ENCODE measurements at places on chromosomes 16 and 17.

- DNase-seq, result peak; percentile 10
Measured at GRCh38 chr17:58352596-58353388, 791 bp upstream of the SUPT4H1 start.

- no peak for DNase-seq
Measured at GRCh38 chr16:6891496-6891895, 441.1 kb upstream of the RBFOX1 start.

- no peak for DNase-seq
Measured at GRCh38 chr17:42212382-42212781, 18.1 kb upstream of the GHDC start.

GRCh38 chr17:18932360-18933055 lies 19.5 kb upstream of the SLC5A10 start:
- DNase-seq, result no peak

DNA sequence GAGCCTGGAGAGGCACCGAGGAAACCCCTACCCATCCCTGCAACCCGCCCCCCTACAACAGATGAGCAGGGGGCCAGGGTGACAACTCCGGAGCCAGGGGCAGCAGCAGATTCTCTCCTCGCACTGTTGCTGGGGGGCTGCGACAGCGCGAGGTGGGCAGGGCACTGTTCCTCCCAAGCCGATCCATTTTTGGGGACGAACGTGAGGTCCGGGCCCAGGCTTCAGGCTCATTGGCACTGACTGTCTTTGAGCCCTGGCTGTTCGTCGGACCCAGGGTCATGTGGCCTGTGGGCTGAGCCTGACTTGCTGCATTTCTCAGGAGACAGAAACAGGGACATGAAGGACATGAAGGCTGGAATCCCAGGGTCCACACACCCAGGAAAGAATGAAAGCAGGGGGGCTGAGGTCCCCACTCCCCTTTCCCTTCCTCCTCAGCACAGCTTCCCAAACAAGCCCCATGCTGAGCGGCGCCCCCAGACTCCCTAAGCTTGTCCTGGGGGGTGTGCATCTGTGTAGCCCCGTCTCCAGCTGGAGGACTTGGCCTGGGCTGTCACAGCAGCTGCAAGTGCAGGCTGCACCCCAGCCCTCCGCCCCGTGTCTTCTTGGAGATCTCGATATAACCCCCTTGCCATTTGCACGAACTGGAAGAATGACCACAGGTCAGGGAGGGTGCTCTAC lies 18.7 kb downstream of the CEP295NL start:
- DNase-seq, result no peak

- DNase-seq, result no peak
Measured at GRCh38 chr17:5110816-5111215, 862 bp downstream of the ZNF232 start.

- DNase-seq, result no peak
Measured at GRCh38 chr16:51638339-51639135, 487.5 kb upstream of the SALL1 start.

- DNase-seq, result no peak
Measured at GRCh38 chr17:19237389-19238166, 412 bp downstream of the EPN2 start.

DNA sequence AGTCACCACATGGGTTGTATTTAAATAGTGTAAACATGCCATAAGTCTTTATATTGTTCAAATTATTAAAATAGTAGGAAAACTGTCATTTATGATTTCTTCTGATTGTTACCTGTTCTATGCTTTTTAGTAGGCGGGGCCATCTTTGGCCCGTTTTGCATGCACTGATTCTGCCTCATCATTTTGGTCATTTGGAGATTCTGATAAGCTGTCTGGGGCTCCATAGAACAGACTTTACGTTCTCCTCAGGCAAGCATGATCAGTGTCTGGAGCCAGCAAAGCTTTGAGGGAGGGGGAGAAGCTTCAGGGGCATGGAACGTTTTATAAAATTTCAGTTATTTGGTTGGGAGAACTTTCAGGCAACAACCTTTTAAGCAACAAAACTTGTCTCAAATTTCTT lies 8.8 kb downstream of the NDEL1 start:
- no peak for DNase-seq

DNA sequence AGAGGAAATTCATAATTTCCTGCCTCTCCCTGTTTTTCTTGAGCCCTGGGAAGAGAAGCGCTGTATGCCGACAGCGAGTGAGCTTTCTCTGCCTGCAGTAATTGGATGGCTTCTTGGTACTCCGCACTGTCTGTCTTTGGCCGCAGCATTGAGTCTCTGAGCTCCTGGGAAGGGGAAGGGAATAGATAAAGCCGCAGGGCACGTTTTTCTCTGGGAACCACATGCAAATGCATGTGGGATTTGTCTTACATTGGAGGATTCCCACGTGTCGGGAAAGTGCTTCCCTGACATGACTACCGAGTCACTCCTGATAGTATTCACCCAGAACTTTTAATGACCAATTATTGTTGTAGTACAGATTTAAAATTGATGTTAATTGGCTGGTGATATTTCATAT lies 385.9 kb downstream of the CPPED1 start:
- DNase-seq, result no peak

GRCh38 chr17:48927978-48928745 lies 16.5 kb downstream of the SNF8 start:
- DNase-seq, result no peak

- DNase-seq, result no peak
Measured at GRCh38 chr16:27113341-27113841, 46.7 kb downstream of the C16orf82 start.

DNA sequence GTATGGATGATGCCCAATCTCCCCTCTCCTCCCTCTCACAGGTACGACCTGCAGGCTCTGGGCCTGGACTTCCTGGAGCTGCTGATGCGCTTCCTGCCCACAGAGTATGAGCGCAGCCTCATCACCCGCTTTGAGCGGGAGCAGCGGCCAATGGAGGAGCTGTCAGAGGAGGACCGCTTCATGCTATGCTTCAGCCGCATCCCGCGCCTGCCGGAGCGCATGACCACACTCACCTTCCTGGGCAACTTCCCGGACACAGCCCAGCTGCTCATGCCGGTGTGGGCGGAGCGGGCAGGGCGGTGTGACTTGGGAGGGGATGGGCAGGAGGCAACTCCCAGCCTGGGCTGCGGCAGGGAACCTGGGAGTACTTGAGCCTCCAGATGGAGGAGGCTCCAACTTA lies 18.1 kb downstream of the SPATA32 start:
- DNase-seq, result no peak

- DNase-seq, result no peak
Measured at GRCh38 chr16:84995663-84996062, 15.7 kb downstream of the ZDHHC7 start.

DNA sequence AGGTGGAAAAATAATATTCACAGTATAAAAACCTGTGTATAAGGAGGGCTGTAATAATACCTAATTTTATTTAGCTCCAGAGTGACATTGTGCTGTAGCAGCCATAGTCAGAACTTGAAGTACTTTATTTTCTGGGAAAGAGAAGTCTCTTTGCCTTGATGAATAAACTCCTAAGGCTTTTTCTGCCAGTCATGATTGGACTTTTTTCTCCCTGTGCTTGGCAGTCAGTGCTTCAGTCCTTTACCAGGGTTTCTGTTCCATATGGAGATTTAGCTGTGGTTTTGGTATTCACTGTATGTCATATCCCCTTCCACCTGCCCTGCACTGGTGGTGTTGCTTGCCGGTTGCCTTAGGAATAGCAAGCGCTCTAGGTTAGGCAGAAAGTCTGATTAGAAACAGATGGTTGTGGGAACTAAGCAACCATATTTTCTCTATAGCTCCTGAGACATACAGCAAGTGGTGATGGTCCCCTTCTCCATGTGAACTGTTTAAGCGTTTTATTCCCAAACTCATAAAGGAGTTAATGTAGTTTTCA lies 24.7 kb downstream of the DDX42 start:
- no peak for DNase-seq

DNA sequence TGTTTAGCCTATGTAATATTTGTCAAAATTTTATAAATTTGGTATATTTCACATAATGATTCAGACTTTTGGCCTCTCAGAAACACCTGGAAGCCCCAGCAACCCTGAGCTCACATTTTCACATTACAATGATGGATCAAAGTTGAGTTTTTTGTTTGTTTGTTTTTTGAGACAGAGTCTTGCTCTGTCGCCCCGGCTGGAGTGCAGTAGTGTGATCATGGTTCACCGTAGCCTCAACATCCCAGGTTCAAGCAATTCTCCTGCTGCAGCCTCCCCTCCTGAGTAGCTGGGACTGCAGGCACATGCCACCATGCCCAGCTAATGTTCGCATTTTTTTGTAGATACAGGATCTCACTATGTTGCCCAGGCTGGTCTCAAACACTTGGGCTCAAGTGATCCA lies 10.6 kb upstream of the VAT1L start:
- DNase-seq, result no peak

DNA sequence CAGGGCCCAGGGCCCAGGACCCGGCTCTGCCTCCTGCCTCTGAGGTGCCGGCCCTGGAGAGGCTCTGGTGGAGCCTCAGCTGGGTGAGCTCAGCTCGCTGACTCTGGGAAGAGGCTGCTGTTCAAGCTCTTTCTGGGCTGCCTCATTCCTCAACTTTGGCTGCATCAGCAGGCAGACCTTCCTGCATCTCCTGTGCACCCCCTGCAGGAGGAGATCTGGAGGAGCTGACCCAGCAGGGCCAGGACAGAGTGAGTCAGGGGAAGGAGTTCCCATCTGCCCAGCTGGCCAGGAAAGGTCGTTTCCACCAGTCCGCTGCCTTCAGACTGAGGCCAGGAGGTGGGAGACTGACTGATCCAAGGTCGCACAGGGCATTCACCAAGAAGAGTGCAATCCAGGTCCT lies 10.7 kb downstream of the CRHR1 start:
- no peak for DNase-seq

GRCh38 chr17:48025904-48026501 lies 11.6 kb downstream of the COPZ2 start:
- DNase-seq, result no peak

- DNase-seq, result peak; percentile 82
Measured at GRCh38 chr16:81181013-81181720, 57.3 kb upstream of the BCO1 start.

DNA sequence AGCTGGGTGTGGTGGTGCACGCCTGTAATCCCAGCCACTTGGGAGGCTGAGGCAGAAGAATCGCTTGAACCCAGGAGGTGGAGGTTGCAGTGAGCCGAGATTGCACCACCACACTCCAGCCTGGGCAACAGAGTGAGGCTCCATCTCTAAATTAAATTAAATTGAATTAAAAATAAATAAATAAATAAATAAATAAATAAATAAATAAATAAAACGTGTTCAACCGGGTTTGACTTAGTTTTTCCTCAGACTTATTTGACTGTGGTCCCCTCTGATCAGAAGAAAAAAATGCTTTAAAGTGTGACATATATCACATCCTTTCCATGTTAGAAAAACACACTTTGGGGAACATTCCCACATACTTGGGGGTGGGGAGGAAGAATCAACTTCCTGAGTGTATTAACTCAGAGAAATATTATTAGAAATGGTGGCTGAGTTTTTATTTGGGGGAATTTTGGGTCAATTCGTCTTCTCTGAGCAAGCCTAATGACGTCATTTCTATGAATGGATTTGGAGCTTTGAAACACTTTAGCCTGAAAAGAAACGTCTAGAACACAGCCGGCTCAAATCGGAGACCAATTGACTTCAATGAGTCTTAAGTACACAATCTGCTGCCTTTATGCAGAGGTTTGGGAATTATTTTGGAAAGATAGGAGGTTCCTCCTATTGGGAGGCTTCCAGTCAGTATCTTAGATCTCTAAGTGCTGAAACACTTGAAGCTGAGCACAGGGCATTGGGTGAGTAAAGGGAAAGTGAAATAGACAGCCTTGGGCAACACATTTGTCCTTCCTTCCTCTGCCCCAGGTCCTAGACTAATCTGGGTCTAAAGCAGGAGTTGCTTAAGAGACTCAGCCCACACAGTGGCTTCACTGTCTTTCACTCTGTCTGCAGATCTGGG lies 132.6 kb downstream of the PITPNC1 start:
- DNase-seq, result no peak

GRCh38 chr17:19487024-19487600 lies 46.5 kb upstream of the SLC47A1 start:
- no peak for DNase-seq

GRCh38 chr16:80968386-80969113 lies 38.1 kb downstream of the CMC2 start:
- no peak for DNase-seq

DNA sequence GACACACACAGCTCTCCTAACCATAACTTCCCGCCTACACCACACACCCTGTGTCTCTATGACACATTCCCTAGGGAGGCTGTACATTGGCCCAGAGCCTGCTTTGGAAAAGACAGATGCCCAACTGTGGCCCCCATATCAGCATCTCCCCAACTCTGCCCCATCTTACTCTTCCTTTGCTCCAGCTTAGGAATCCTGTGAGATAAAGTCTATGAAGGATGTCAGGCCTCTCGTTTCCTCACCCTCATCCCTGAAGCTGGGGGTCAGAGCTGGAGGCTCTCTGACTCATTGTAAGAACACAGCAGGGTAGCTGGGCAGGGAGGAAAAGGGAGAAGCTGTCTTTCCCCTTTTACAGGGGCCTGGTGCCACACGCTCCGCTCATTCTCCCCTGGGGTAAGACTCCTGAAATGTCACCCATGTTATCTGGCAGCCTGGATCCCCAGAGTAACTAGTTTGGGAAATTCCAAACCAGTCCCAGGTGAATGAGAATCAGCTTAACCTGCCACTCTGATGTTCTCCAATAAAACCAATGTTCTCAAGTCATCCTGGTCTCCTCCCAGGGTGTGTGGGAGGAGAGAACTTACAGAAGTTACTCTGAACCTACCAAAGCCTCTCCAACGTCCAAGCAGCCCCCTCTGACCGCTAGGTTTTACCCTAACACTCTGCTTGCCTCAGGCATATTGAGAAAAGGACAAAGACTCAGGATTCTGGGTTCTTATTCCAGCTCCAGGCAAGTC lies 2.8 kb downstream of the RAPGEFL1 start:
- no peak for DNase-seq
